Stimulated activated naive CD4-positive, alpha-beta T cell (primary cell): ENCODE measurements at places on chromosomes 5 and 9.

- no peak for DNase-seq
Observed at GRCh38 chr5:98458004-98458403, 315.5 kb upstream of the RGMB start.

DNA sequence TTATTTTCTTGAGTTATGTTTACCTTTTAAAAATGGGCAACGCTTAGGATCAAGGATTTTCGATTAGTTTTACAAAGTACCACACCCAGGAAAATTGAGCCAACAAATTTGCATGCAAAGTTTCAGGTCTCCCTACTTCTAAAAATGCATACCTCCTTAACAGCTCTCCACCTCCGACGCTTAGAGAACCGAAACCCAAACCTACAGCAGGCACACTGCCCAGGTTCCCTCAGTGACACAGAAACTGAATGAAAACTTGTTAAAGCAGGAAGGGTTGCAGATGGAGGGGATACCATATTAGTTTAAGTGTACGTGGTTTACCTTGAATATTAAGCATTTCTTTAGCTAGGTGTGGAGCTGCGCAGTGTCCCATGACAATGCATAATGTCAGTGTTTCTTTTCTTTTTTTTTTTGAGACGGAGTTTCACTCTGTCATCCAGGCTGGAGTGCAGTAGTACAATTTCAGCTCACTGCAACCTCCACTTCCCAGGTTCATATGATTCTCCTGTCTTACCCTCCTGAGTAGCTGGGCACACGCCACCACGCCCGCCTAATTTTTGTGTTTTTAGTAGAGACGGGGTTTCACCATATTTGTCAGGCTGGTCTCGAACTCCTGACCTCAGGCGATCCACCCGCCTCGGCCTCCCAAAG, 1.6 kb upstream of the SUB1 start:
- DNase-seq = no peak

GRCh38 chr9:98615633-98616032, 93.1 kb downstream of the GABBR2 start:
- DNase-seq = no peak

- no peak for DNase-seq
Observed at GRCh38 chr9:2119566-2119965, 104.4 kb downstream of the SMARCA2 start.
